ENCODE measurements at places on chromosomes 5 and 9.

GRCh38 chr5:57422993-57423392 is 59.6 kb downstream of the ACTBL2 start:
- DNase-seq = no peak

- DNase-seq = no peak
These were observed 41.4 kb upstream of the IL7R start for GRCh38 chr5:35815089-35815936.

- DNase-seq = no peak
These were observed 161.3 kb downstream of the RAPGEF6 start for GRCh38 chr5:131473731-131474130.

GRCh38 chr5:156670615-156671014 is 179.5 kb upstream of the PPP1R2B start:
- DNase-seq = no peak

- no peak for DNase-seq
These were observed 88.0 kb downstream of the PTCD2 start for GRCh38 chr5:72408127-72408526.
